Activated naive CD8-positive, alpha-beta T cell treated with anti-CD3 and anti-CD28 coated beads for 36 hours (primary cell): ENCODE measurements at places on chromosomes 2 and 18.

DNA sequence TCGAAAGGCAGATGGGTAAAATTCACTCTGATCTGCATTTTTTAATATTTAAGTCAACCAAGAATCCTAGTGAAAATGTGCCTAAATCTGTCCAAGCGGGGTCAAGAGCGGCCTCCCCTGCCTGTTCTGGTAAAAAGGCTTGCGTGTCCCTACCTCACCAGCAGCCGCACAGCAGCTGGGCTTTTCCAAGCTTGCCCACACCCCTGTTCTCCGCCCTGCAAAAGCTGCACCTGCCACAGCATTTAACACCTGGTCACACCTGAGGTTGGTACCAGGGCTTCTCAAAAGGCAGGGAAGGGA lies 25.8 kb upstream of the TMEM182 start:
- DNase-seq: no peak

- DNase-seq: no peak
These were observed 53.2 kb upstream of the RAB27B start for GRCh38 chr18:54774981-54775665.

DNA sequence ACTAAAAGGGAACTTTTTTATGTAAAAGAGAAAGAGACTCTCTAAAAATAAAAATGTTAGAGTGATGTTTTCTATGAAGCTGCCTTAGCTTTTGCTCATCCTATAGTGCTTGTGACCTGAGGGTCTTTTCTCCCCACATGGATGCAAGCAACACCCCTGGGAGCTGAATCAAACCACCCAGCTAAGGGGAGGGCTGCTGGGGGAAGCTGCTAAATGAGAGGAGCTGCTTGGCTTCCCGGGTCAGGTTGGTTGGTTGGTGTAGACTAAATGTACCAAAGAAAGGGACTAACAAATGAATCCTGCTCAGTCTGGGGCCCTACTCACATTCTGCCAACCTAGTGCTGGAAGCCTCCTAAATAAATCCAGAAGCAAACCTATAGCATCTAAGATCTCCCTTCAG lies 35.0 kb downstream of the AFF3 start:
- no peak for DNase-seq

- DNase-seq: no peak
These were observed 127.7 kb downstream of the RNF152 start for GRCh38 chr18:61765097-61765496.
